Activated CD4-positive, alpha-beta T cell treated with anti-CD3 and anti-CD28 coated beads, Interleukin-2, amount 10 ng/mL, durations not matched to agents 7 days and 5 days (primary cell): ENCODE measurements at places on chromosomes 5 and 9. TPM values are rescaled to one million over a fixed set of nuclear protein-coding genes. Genes with fewer than 3 reads are reported as not detected.
A peak's percentile ranks its signal among the peaks of the same experiment; 100 is the strongest.

The MYMK gene
- total RNA-seq = not detected

- peak; percentile 24 for DNase-seq
Measured at GRCh38 chr9:20043035-20043434, 254.2 kb upstream of the SLC24A2 start.

GRCh38 chr5:126186210-126186609 is 237.0 kb upstream of the GRAMD2B start:
- DNase-seq = no peak

GRCh38 chr5:125059255-125060002 is 313.0 kb upstream of the ZNF608 start:
- no peak for DNase-seq

DNA sequence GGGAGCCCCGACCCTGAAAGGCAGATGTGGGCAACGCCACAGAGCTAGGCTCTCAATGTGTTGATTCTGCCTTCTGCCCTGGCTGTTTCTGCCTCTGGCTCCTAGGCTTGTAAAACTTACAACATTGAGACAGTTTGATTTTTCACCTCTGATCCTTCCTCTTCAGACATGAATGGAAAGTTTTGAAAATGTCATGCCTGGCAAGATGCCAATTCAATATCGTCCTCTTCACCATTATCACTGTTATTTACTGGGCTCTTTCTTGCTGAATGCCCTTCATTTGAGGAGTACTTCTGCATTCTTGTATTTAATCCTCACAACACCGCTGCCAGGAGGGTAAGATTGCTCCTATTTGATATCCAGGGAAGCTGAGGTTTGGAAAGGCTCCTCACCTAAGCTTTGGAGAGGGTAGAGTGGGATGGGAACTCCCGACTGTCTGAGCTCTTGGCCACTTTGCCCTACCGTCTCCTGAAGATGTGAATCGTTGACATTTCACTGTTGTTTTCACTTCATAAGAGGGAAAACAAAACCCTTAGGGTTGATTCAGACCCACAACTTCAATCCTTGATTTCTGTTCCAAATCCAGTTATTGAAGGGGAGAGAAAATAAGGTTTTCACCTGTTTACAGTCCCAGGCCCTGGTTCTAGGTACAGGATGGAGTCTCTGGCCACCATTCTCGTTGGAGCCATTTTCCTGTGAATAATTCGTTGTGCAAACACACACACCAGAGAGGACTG is 12.7 kb upstream of the FGF1 start:
- no peak for DNase-seq

DNA sequence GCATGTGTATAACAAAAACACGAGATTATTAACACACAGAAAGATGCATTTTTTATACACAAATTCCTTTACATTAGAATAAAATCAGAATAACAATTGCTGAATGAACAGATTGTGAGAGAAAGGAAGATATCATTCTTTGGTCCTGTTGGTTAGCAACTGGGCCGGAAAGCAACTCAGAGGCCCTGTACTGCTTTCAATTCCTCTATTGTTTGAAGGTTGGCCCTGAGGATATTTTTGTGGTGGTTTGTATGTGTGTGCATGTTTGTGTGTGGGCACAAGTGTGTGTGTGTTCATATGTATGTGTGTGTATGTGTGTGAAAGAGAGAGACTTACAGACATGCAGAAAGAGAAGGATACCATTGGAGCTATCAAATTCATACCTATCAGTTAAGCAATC is 356.8 kb upstream of the DMAC1 start:
- DNase-seq = no peak

DNA sequence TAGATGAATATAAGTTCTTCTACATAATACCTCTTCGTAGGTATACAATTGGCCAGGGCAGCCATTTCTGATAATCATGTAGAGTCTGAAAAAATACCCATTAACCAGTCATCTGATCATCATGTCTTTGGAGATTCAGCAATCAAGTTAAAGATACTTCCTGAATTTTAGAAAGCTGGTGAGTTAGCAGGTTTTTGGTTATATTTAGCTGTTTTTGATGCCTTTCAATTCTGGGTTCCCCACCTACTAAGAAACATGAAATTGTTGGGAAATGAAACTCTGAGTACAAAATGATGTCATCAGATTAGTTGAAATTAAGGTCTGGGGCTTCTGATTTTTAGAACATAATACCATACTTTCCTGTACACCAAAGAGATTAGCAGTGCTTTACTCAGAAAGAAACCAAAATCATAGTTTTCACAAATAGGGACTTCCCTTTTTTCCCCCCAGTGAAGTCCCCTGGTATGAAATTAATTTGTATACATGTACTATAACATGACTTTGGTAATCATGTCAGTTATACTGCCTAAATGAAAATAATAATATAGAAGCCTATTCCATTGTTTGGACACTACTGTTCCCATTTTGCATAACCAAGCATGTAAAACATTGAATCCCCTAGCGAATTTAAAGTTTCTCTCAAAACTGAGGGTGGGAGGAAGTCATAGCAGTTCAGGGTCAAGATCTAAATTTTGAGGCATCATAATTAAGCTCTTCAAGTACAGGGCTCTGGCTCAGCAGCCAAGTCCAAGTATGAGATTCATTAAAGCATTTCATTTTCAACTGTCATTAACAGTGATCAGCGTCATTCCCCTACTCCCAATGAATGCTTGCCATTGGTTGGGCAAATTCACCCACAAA is 17.9 kb downstream of the PRLR start:
- no peak for DNase-seq

The BRIX1 gene
- total RNA-seq = 33.3 TPM

The PHF24 gene
- total RNA-seq = not detected

The TDRD7 gene
- total RNA-seq = 18.1 TPM

GRCh38 chr5:58462154-58462553 is 2.3 kb upstream of the PLK2 start:
- DNase-seq = no peak

DNA sequence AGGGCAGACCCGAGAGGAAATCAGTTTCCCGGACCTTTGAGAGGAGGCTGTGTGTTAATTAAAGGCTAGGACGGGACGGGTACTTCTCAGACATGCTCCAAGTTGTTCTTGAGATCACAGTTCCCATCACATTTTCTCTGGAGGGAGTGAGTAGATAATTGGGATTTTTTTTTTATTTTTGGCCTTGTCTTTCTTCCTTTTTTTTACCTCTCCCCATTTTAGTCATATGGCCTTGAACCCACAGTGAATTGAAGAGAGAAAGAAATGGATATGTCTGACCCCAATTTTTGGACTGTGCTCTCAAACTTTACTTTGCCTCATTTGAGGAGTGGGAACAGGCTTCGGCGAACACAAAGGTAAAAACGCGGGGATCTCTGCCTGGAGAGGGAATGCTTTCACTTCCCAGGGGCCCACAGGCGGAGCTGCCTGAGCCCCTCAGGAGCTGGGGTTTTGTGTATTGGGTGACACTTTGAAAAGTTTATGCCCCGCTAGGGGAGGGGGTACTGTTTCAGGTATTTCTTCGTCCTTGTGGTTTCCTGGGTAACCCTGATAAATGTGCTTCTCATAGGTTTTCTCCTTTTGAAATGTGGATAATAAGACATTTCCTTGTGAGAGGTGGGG is 191.8 kb downstream of the CD180 start:
- no peak for DNase-seq

The SLC34A3 gene
- not detected for total RNA-seq
